Activated T-cell treated with anti-CD3 and anti-CD28 coated beads, Interleukin-2, amount 50 U/mL, for 24 hours (primary cell): ENCODE measurements at places on chromosomes 7 and 10.
A peak's percentile ranks its signal among the peaks of the same experiment; 100 is the strongest.

GRCh38 chr7:92402920-92403759, 44.1 kb upstream of the GATAD1 start:
- no peak for DNase-seq

DNA sequence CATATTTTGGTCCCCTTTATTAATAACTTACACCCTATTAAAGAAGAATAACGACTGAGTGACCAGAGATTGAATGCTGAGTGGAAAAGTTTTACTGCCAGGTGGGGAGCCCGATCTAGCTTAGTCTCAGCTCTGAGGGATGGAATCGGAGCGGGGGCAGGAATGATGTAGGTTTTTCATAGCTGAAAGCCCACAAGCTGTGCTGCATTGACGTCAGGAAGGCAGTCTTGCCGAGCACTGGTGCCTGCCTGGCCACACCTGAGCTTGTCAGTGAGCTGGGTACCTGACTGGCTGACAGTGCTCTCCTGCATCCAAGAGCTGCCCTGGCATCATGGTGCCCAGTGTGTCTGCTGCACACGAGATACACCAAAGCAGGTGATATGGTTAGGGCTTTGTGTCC, 34.8 kb downstream of the GRK5 start:
- DNase-seq: no peak

- DNase-seq: no peak
These were observed 17.0 kb downstream of the ADRA2A start for GRCh38 chr10:111093741-111094380.

DNA sequence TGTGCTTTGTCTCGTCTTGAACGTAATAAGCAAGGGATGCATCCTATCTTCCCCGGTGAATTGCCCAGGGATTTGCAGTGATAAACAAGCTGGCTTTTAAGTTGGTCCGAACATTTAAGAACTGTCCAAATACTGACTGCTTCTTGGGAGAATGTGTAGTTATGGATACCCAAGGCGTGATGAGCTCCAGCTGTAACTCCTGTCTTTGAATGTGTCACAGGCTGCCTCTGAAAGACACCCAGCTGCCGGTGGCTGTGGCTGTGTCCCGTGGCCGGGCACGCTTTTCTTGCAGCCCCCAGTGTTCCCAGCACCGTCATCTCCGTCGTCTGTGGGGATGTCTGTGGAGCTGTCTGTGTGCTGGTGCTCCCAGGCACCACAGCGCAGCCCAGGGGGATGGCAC, 118.1 kb downstream of the GLRX3 start:
- DNase-seq: no peak

- no peak for DNase-seq
These were observed 249.0 kb downstream of the C7orf25 start for GRCh38 chr7:42662862-42663261.

DNA sequence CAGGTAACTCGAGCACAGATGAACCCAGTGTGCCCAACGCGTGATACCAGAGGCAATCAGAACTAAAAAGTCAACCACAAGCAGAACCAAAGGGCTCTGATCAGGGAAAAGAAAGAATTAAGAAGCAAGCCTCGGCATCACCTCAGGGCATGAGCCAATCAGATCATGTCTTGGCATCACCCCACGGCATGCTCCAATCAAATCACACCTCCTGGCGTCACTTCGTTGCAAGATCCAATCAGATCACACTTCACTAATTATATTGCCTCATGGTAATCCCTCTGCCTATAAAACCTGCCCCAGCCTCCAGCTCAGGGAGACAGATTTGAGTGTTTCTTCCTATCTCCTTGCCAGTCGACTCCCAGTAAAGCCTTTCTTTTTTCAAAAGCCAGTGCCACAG, 46.8 kb downstream of the TYW1B start:
- no peak for DNase-seq

- no peak for DNase-seq
These were observed 714.8 kb upstream of the GALNT17 start for GRCh38 chr7:70416986-70417655.

GRCh38 chr7:17369691-17370426, 71.4 kb downstream of the AHR start:
- no peak for DNase-seq

- peak; percentile 47 for DNase-seq
These were observed 24.6 kb upstream of the INMT start for GRCh38 chr7:30727061-30727945.

- DNase-seq: no peak
These were observed 64.2 kb upstream of the DNAJB6 start for GRCh38 chr7:157272351-157273207.

GRCh38 chr10:76447578-76447977, 1016.2 kb downstream of the LRMDA start:
- DNase-seq: no peak

- DNase-seq: no peak
These were observed 29.7 kb downstream of the TMEM130 start for GRCh38 chr7:98840096-98840495.

DNA sequence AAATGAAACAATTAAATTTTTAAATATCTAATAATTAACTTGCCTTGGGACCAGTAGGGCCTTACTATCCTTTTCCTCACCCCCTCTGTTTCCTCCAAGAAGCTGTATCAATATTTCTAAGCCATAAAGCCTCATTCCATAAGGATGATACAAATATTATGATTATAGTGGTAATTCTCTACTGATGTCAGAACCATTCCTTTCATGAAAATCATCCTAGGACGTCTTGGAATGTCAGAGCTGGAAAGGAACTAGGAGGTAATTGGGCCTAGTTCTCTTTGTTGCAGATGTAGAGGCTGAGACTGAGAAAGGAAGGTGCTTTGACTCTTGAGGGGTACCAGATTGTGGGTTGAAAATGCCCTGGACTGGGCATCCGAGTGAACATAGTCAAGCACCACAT, 766.7 kb upstream of the GHITM start:
- DNase-seq: no peak

DNA sequence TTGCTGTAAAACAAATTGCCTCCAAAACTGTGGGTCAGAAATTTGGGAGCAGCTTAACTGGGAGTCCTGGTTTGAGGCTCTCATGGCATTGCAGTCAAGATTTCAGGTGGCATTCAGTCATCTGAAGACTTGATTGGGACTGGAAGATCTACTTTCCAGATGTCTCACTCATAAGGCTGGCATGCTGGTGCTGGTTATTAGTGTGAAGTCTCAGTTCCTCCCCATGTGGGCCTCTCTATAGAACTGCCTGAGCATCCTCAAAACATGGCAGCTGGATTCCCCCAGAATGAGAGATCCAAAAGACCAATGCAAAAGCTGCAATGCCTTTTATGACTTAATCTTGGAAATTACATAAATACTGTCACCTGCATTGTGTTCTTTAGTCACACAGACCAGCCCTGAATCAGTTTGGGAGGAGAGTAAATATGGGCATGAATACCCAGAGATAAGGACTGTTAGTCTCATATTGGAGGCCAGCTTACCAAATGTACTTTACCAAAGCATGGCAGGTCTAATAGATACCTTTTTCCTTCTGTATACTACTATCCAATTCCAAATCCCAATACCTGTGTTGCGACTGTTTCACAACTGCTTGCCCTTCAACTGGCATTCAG, 6.5 kb upstream of the HERPUD2 start:
- no peak for DNase-seq

DNA sequence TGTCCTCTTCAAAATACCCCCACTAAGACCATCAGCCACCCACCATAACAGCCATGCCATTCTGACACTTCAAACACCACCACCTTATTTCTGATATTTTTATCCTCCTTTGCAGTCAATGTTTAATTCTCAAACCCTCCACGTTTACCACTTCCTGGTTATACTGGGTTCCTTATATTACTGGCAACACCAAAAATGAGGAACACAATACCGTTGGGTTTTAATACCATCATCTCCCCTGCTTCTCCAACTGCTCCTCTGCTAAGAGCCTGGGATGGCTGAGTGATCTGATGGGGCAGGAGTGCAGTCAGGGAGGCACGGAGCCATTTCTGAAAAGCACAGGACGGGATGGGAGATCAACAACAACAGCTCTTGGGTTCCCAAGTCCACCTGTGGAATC, 140.5 kb downstream of the CHCHD3 start:
- DNase-seq: no peak
